Sciatic nerve (tissue), 2 donors: ENCODE measurements at places on chromosomes 13 and 19. TPM values are rescaled to one million over a fixed set of nuclear protein-coding genes. Genes with fewer than 3 reads are reported as not detected.

The ZNF667 gene
- 12.3 TPM for total RNA-seq

The APOC4 gene
- not detected for total RNA-seq

The CTXN1 gene
- 1.5 TPM for total RNA-seq

The ATP4B gene
- not detected for total RNA-seq

The MIR17HG gene
- 6.4 TPM for total RNA-seq

The FDX2 gene
- total RNA-seq: 15.2 TPM

The ZFP28 gene
- total RNA-seq: 16.0 TPM

The PDCD5 gene
- total RNA-seq: 64.3 TPM

The RDH8 gene
- total RNA-seq: not detected

The ZNF575 gene
- 5.3 TPM for total RNA-seq

The RCBTB1 gene
- 18.9 TPM for total RNA-seq

The OR7D2 gene
- not detected for total RNA-seq
